ENCODE measurements at places on chromosomes 7 and 10.

- no peak for DNase-seq
Measured at GRCh38 chr7:101985903-101986734, 168.7 kb downstream of the CUX1 start.

GRCh38 chr7:129351320-129351719, 82.9 kb upstream of the STRIP2 start:
- DNase-seq: no peak

DNA sequence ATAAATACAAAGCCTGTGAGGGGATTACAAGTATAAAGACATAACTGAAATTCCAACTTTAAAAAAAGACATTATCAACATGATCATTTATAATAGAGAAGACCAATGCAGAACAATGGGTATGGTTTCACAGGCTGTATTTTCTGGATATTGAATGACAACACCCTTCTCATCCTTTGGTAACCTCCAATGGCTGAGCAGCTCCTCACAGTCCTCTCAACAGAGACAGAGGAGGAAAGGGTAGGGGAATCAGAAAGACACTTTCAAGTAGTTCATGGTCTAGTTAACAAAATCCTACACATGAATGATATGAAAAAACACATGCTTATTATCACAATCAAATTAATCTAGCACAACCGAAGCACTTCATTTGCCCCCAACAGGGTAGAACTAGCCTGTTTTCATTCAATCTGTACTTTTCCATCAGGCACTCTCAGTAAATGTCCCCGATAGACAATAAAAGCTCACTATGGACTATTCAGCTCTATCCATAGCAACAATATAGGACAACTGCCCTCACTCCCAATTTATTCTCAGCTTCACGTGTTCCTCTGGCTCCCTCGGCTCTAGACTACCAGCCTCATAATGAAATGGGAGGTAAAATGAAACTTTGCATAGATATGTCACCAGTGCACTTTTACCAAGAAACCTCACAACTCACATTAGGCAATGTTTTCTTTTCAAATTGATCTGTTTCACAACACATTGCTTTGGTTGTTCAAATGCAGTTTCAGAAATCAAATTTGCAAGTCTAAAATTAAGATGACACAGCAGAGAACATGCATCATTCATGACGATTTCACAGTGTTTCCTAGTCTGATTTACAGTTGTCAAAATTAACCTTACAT, 211.4 kb downstream of the THSD7A start:
- DNase-seq: no peak

GRCh38 chr7:139772115-139772514, 5.7 kb downstream of the HIPK2 start:
- DNase-seq: no peak

GRCh38 chr7:135403302-135403701, 106.6 kb downstream of the CNOT4 start:
- DNase-seq: no peak

DNA sequence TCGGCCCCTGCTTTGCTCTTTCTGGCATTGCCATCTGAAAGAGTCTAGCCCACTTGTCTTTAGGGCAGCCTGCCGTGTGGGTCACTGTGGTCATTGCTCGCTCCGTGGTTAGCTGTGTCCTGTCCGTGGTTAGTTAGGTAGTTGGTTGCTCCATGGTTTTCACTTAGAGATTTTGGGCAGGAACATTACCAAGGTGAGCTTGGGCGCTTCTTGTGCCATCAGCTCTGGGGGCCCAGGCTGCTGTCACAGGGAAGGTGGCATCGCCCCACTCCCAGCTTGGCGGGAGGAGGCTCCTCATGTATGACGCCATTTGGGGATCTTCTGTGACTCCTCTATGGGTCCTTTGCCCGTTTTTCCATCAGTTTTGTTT, 53.1 kb downstream of the INPP5A start:
- no peak for DNase-seq

DNA sequence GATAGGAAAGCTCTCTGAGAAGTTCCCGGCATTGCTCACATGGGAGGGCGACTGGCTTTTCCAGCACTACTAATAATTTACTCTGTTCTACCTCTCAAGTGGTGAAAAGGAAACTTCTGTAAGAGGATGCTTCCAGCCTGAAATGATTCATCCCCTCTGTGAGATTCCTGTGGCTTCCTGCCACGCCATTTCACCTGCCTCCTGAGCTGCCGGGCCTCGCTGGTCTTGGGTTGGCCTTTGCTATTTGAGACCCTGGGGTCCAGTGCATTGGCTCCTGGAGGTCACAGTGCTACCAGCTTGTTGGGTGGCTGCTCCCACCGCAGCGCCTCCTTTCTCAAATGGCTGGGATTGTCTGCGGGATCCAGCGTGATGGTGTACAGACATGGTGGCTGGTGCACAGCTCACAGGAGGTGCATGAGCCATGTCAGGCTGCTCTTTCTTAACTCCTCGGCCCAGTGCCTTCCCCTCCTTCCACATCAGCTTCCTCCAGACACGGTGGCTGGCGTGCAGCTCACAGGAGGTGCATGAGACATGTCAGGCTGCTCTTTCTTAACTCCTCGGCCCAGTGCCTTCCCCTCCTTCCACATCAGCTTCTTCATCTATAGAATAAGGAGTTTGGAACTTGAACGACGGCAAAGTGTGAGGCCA, 42.9 kb upstream of the PCBD1 start:
- no peak for DNase-seq

DNA sequence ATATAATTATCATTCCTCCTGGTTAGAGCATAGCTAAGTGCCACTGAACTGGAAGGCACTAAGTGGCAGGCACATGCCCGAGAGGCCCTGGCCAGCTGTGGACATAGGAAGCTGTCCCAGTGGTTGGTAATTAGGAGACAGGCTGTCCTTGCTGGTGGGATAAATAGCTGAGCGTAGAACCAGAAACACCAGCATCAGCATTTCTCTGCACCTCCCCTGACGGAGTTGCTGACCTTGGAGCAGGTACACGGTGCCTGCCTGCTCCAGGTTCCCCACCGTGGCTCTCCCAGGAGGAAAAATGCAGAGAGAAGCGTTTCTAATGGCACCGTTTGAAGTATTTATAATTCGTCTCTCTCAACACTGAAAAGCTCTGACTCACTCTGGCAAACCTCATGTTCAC, 5.6 kb upstream of the ABLIM1 start:
- DNase-seq: no peak

GRCh38 chr7:85750454-85750949, 563.6 kb upstream of the SEMA3D start:
- peak; percentile 2 for DNase-seq

GRCh38 chr10:122096705-122097104, 107.7 kb downstream of the TACC2 start:
- no peak for DNase-seq

DNA sequence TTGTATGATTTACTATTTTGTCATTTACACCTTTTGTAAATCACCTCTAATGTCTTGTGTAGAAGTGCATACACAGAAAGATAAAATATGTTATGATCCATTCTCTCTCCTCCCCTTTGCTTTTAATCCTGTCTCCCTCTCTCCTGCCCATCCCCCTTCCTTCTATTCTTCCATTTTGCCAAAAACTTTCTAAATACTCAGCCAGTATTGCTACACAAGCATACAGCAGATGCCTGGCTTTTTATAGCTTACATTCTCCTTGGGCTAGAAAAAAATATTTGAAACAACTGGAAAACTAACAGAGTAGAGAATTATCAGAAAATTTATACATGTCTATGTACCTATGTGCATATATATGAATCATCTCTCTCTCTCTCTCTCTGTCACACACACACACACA, 308.7 kb upstream of the BMPER start:
- DNase-seq: no peak

DNA sequence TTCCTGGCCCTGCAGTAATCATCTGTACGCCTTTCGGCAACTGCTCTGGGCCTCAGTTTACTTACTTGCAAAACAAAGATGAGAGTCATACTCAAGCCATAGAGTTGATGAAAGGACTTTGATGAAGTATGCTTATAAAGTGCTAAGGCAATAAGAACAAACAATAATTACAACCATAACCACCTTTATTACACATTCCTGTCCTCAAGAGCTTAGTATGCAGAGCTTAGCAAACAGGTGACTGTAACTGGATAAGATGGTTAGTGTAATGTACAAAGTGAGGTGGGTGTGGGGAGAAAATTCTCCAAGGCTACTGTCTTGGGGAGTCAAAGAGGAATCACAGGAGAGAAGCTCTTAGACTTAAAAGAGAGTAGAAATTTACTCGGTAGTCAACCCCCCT, 117.0 kb upstream of the AFAP1L2 start:
- DNase-seq: no peak

- no peak for DNase-seq
Measured at GRCh38 chr10:5563991-5564536, 39.3 kb downstream of the CALML3 start.

DNA sequence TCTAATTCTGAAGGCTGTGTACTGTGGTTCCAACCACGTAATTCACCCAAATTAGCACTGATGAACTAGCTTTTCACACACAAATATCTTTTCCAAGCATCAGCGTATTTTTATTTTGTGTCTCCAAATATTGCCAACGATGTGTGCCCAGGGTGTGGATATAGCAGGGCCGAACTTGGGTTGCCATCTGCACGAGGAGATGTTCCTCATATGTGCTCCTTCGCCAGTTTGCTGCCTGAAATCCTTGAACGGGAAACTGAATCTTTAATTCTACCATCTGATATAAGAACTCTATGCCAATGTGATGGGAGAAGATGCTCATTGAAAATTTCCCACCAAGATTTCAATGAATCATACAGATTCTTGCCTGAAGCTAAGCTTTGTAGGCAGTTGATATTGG, 121.5 kb upstream of the ZNF438 start:
- no peak for DNase-seq

- no peak for DNase-seq
Measured at GRCh38 chr10:29646238-29646902, 11.6 kb upstream of the SVIL start.

- DNase-seq: no peak
Measured at GRCh38 chr7:134723892-134724291, 55.5 kb upstream of the CALD1 start.

DNA sequence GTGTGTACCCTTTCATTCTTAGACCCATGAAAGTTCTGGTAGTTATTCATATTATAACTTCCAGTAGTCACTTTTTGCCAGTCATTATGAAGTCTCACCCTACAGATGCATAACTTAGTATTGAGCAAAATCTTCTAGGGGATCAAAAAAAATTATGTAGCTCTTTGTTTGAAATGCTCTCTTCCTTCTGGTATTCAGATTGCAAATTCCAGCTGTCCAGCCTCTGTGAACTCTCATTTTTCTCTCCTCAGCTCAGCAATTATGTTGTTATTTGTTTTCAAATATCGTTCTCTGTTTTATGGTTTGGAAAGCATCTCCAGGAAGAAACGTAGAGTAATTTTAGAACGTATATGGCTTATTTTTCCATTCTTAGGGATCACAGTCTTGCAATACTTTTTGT, 442.5 kb downstream of the SEMA3D start:
- DNase-seq: no peak

GRCh38 chr10:100819424-100819823, 74.0 kb downstream of the PAX2 start:
- no peak for DNase-seq

DNA sequence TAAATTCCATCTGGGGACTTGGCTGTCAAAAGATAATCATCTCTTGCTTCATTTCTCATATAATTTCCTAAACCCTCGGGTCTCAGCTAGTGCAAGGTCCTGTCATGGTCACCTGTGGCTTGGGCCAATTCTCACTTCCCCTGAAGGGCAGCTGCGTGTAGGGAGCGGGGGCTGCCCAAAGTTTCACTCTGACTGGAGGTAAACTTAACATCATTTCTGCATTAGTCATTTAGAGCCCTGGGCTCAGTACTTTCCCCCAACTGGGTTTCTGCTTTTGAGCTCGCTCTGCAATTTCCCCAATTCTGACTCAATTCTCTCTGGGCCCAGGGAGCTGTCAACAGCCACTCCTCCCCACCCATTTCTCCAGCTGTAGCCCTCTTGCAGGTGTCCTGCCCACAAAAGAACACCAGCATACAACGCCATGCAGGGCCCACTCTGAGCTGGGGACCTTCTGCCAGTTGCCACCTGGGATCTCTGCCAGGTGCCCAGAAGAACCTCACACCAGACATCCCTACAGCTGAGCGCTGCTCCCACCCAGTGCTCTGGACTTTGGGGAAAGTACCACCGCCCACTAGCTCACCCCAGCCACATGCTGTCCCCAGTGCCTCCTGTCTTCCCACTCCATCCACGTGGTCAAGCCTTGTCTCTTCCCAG, 37.9 kb downstream of the VOPP1 start:
- DNase-seq: peak; percentile 72

- DNase-seq: no peak
Measured at GRCh38 chr10:111186358-111186757, 109.5 kb downstream of the ADRA2A start.

DNA sequence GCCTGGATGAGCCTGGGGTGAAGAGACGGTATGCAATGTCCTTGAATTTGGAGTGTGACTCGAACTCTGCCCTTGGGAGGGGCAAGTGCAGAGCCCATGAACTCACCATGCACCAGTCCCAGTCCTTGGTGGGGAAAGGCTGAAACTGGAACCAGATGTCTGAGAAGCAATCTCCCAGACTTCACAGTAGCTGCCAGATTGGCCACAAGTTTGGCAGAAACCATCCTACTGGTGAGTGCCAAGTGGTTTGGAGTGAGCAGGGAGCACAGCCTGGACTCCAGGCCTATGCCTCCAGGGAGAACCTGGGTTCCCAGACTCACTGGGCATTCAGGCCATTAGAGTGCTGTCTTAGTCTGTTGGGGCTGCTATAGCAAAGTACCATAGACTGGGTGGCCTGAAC, 99.6 kb upstream of the LYZL1 start:
- no peak for DNase-seq

- DNase-seq: no peak
Measured at GRCh38 chr10:115272482-115272881, 179.3 kb downstream of the ATRNL1 start.

GRCh38 chr7:44977959-44978335, 868 bp downstream of the MYO1G start:
- no peak for DNase-seq

DNA sequence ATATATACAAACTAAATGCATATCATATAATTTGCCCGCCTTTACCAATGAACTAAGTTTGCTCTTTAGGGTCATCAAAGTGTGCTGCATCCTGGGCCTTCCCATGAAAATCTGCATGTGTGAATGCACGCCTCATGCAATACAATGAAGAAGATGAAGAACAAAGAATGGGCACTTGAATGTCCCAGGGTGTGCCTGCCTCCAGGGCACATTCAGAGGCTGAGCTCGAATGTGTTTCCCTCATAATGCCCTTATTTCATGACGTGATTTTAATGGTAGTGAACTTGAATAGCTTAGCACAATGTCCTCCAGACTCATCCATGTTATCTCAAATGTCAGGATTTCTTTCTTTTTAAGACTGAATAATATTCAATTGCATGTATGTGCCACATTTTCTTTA, 824.9 kb downstream of the TNS3 start:
- no peak for DNase-seq

DNA sequence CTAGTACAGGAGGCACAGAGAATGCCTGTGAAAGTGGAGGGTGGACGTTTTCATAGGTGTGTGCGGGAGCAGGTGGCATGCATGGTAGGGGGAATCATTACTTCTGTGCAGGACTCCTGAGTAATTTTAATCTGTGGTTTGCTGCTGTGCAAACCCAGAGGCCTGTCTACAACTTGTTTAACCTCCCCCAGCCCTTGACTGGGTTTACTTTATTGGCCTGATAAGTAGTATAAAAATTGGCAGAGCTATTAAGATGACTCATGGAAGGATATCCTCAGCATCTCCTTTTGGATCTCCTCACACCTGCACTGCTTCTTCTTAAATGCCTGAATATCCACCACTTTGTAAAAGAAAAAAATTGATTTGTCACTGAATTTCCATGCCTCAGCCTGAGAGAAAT, 104.8 kb downstream of the AUTS2 start:
- DNase-seq: no peak

All from stimulated activated CD4-positive, alpha-beta T cell treated with anti-CD3 and anti-CD28 coated beads, Interleukin-12 subunit alpha, Interleukin-12 subunit beta, amount 100 ng/mL, for 48 hours (primary cell).